Choroid plexus epithelial cell (primary cell): ENCODE measurements at places on chromosomes 16 and 17.

- DNase-seq: peak; percentile 71
Measured at GRCh38 chr17:34254651-34255380, at the start of gene CCL2. Gene CCL2 (plus strand): TSS chr17:34255285. CDS start chr17:34255350, 65 bp downstream.

GRCh38 chr17:79776376-79777119, 1.4 kb upstream of the CBX2 start:
- DNase-seq: no peak

DNA sequence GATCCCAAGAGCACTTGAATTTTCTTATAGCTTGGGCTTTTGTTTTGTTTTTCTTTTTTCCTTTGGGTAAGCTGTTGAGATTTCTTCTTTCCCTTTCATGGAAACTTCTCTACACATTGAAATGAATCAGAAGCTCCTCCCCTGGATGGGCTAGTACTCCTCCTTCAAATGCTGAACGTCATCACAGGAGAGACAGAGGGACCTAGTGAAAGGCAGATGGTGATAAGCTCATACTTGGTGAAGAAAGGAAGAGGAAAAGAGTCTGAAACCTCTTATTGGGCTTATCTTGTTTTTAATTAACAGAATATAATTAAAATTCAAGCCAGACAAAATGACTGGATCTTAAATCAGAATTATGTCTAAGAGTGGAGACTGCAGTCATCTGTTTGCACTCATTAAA, 147.3 kb downstream of the SNX11 start:
- peak; percentile 49 for DNase-seq

GRCh38 chr17:81514739-81515529, 2.3 kb upstream of the ACTG1 start:
- DNase-seq: peak; percentile 85
